ENCODE measurements at places on chromosomes 2 and 18.

DNA sequence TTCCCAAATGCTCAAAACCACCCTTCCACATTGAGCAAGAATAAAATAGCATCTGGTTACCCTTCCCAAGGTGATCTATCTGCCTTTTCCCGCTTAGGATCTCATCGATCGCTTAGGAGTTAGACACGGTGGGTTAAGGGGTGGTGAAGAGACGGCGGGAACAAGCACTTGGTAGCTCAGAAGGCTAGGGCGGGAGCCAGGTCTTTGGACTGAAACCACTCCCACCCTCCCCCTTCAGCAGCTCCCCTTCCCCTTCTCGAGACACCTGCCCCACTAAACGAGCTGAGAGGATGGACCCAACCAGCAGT, 513 bp downstream of the THOC1 start:
- no peak for DNase-seq

- no peak for DNase-seq
Measured at GRCh38 chr18:60654298-60654697, 281.7 kb upstream of the MC4R start.

DNA sequence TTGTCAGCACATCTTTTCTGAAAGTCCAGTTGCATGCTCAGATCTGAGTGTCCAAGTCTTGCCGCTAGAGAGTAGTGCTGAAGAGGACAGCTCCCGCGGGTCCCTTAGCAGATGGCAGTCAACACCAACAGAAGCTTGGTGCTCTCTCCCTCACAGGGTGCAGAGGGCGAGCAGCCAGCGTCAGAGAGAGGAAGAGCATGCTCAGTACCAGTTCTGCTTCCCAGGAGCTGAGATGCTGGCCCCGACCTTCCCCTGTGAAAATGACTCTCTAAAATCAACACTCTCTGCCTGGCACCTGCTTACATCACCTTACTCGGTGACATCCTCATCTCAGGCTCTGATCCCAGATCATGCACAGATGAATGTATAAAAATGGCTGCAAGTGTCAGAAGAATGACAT, 86.0 kb upstream of the TWIST2 start:
- DNase-seq: no peak

GRCh38 chr2:15155959-15156574, 405.1 kb downstream of the NBAS start:
- DNase-seq: no peak

- no peak for DNase-seq
Measured at GRCh38 chr2:236919209-236919608, 166.5 kb upstream of the COPS8 start.

DNA sequence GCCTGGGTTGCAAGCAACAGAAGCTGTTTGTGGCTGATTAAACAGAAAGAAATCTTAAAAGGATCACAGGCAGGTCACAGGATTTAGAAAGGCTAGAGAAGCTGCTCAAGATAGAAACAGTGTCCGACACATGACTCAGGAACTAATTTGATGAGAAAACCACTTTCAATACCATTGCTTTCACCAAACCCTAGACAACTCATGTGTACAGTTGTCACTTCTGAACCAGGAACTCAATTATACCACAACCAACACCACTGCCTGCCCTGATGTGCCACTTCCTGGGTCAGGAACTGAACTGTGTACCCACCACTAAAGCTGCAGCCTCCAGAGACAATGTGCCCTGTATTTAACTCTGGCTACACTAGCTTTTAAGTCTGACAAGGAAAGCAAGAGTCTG, 56.0 kb downstream of the TMEM247 start:
- no peak for DNase-seq

DNA sequence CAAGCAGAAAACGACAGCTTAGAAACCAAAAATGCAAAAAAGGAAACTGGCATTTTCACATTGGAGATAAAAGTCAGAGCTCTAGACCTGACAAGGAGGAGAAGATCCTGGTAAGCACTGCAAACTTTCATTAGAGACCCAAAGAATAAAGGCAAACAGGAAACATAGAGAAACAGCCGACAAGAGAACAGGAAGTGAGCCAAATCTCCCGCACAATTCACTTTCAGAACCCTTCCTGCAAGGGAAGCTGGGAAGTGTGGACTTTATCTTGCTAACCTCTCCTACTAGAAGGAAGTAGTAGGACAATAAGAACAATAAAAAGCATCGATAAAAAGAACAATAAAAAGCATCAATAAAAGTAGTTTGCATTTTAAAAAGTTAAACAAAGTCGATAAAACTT, 417.8 kb upstream of the SPHKAP start:
- no peak for DNase-seq

- DNase-seq: no peak
Measured at GRCh38 chr18:55142410-55142809, 183.1 kb upstream of the CCDC68 start.

- no peak for DNase-seq
Measured at GRCh38 chr2:118654945-118655344, 192.5 kb downstream of the EN1 start.

DNA sequence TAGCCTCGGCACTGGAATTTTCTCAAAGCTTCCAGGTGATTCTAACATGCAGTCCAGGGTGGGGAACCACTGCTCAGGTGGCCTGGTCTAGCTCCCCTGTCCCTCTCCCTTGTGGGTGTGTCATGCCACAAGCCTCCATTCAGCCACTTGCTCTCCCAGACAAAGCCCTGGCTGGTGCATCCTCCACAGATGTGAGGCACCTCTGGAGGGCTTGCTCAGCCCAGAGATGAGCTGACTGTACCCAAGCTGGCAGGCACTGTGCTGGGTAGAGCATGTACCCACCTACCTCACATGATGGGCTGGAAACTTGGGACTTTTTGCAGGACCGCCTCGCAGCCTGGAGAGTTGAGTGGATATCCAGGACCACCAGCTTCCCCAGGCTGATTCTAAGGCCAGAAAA, 88.1 kb downstream of the ZBTB7C start:
- DNase-seq: no peak

DNA sequence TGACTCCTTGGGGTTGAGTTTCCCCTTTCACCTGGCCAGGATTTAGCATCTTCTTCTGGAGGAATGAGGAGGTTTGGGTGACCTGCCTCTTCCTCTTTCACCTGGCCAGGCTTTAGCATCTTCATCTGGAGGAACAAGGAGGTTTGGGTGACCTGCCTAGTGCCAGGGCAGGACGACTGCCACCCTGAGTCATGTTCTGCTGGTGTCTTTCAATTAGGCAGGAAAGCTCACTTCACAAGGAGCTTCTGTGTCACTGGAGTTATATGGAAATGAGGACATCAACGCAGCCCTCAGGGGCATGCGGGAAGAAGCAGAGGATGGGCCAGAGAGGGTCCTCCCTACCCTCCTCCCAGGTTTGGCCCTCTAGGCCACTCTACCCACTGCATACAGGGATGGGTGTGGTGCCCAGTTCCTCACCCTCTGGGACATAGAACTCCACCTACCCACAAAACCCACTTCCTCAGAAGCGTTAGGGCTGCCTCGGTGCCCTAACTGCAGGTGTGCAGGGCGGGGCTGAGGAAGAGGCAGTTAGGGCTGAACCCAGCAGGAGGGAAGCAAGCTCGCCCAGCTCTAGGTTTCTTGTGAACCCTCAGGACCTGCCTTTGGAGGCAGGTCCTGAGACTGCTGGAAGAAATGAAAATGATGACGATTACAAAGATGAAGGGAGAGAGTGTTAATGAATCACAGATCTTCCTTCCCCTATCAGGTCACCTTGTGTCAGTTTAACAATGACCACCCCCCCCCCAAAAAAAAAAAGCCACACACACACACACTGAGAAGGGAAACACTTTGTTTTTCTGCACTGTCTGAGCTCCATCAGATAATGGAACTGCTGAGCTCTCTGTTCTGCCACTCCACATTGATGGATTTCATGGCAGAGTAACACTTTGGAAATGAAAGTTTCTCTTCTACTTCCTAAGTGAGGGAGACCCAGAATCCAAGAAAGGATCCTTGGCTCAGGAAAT, 71.0 kb downstream of the ARL4C start:
- DNase-seq: no peak

- no peak for DNase-seq
Measured at GRCh38 chr2:176152350-176153181, 1.2 kb downstream of the HOXD4 start.

DNA sequence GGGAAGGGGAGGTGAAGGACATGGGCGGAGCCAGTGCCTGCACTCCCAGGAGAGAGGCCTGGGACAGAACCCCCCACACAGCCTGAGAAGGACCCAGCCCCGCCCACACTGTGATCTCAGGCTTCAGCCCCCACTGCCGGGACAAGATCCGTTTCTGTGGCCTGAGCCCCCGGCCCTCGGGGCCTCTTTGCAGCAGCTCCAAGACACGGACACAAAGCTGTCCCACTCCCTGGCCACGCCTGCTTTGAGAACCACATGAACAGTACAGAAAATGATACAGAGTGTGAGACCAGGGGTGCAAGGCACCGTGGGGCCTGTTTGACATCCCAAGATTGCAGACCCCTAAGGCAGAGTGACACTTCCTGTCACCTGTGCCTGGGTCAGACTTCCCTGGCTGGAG, 74.5 kb downstream of the TWIST2 start:
- DNase-seq: no peak

DNA sequence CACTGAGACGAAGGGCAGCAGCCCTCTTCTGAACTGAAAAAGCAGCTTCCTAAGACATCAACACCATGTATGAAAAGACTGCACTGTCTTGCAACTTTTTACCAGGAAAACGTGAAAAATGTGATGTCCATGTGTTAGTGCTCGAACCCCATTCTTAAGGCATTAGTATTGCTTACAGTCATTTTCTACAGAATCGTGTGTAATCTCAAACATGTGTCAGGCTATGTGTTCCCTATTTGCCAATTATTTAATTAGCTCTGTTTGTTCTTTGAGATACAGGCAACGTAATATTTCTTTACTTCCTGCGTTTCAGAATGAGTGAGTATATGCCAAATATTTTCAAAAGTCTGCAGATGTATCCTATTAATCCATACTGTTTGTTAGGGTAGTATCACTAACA, 307.7 kb upstream of the CCDC68 start:
- no peak for DNase-seq

DNA sequence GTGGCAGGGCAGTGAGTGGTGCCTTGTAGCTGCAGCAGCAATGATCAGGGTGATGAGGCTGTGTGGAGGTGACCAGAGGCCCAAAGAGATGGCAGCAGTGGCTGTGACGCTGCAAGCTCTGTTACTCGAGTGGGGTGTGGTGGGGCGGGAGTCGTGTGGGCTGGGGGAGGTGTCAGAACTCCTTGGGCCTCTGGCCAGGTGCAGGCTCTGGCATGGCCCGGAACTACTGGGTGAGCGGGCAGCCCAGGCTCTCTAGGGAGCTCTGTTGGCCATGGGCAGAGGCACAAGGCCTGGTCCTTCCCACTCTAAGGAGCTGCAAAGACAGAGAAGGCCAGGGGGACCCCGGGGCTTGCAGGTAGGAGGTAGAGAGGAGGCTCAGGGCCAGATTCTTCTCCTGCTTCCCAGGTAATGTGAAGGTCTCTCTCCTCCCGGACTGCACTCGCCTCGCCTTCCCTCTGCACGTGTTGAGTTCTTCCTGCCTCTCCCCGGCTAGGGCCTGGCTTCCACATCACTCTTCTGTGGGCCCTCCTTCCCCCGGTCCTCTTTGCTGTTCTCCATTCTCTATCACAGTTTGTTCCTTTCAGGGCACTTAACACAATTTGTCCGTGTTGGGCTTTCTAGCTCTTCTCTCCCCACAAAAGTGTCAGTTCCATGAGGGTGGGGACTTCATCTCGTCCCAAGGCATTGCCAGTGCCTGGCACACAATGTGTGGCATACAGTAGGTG, 114.8 kb downstream of the MCFD2 start:
- DNase-seq: no peak

- DNase-seq: no peak
Measured at GRCh38 chr2:64818664-64819060, 164.9 kb upstream of the SERTAD2 start.

GRCh38 chr2:24893934-24894333, 26.1 kb downstream of the ADCY3 start:
- DNase-seq: no peak

DNA sequence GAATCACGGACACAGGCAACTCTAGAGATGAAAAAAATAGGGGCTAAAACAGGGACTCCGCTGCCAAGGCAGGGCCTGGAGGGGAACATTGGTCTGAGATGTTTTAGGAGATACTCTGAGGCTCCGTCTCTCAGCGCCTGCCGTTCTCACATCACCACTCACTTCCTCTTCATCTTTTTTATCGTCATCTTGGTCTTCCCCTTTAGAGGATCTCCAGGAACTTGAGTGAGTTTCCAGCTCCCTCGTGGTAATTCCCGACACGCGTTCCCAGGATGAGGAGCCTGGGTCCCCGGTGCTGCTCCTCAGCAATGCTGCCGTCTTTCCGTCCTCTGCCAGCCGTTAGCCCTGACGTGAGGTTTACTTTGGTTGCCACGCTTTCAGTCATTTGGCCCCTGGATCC, 16.1 kb downstream of the MLPH start:
- no peak for DNase-seq

GRCh38 chr18:46829947-46830346, 73.1 kb upstream of the ST8SIA5 start:
- DNase-seq: no peak

DNA sequence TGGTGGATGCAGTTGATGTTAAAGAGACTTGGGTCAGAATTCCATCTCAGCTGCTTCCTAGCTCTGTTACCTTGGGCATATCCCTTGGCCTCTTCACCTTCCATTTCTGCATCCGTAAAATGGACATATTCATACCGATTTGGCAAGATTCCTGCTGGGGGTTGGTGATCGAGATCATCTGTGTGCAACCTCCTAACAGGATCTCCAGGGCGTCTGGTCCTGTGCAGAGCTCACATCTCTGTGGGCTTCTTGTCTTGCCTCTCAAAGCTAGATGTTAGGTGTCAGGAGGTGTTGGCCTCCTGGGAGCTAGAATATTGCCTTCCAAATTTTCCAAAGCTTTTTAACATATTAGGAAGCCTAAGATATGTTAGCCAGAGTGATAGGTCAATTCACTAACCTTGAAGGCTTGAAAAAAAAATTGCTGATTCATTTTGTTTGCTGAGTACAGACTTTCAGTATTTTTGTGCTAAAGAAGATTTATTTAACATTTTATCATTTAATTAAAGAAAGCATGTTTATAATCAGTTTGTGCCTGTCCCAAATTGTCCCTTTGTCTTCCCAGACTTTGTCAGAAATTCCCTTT, 69.7 kb upstream of the ZNF516 start:
- DNase-seq: no peak

- DNase-seq: peak; percentile 97
Measured at GRCh38 chr2:97995734-97996624, at the start of gene TMEM131. Gene TMEM131 (minus strand): TSS chr2:97995948. CDS start chr2:97995662, 286 bp downstream.

GRCh38 chr2:188050726-188051125, 240.9 kb upstream of the GULP1 start:
- DNase-seq: no peak

DNA sequence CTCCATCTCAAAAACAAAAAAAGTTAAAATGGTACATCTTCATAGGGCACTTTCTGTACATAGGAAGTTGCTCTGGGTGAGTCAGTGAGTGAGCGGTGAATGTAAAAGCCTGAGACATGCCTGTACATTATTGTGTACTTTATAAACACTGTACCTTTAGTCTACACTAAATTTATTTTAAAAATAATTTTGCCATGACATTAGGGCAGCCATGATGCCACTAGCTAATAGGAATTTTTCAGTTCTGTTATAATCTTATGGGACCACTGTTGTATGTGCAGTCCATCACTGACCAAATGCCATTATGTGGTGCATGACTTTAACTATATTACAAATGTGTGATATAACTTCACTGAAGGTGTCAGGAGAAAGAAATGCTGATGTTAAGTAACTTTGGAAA, 11.0 kb upstream of the TXNDC2 start:
- no peak for DNase-seq

Measured in stimulated activated CD4-positive, alpha-beta T cell treated with anti-CD3 and anti-CD28 coated beads, Interleukin-15, amount 100 ng/mL, for 1 hour (primary cell).